Stromal cell of bone marrow (primary cell): ENCODE measurements at places on chromosomes 5 and 9.
A peak's percentile ranks its signal among the peaks of the same experiment; 100 is the strongest.

DNA sequence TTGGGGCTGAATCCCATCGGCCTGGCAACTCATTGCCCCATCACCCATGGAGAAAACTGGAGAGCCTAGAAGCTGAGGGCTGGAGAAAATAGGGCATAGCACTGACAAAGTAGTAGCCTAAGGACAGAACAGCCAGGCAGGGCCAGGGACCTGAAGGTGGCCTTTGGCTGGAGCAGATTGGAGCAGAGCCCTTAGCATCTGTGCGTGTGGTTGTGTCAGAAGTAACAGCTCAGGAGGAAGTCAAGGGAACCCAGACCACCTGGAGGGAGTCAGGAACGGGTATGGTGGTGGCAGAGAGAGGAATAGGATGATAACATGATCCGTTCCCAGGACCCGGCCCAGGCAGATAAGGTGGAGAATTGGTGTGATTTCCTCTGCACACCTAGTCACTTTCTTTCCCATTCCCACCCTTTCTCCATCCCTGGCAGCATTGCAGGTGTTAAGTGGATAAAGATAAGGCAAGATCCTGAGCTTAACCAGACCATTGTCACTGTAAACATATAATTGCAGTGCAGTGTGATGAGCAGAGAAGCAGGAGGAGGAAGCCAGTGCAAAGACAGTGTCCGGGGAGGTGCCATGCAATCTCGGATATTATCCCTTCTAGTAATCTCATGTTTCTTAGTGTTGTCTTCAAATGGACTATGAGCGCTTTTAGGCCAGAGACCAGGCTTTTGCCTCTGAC, 67.0 kb downstream of the NDFIP1 start:
- DNase-seq: no peak

- DNase-seq: no peak
These were observed 205.5 kb upstream of the EFNA5 start for GRCh38 chr5:107876261-107876660.

DNA sequence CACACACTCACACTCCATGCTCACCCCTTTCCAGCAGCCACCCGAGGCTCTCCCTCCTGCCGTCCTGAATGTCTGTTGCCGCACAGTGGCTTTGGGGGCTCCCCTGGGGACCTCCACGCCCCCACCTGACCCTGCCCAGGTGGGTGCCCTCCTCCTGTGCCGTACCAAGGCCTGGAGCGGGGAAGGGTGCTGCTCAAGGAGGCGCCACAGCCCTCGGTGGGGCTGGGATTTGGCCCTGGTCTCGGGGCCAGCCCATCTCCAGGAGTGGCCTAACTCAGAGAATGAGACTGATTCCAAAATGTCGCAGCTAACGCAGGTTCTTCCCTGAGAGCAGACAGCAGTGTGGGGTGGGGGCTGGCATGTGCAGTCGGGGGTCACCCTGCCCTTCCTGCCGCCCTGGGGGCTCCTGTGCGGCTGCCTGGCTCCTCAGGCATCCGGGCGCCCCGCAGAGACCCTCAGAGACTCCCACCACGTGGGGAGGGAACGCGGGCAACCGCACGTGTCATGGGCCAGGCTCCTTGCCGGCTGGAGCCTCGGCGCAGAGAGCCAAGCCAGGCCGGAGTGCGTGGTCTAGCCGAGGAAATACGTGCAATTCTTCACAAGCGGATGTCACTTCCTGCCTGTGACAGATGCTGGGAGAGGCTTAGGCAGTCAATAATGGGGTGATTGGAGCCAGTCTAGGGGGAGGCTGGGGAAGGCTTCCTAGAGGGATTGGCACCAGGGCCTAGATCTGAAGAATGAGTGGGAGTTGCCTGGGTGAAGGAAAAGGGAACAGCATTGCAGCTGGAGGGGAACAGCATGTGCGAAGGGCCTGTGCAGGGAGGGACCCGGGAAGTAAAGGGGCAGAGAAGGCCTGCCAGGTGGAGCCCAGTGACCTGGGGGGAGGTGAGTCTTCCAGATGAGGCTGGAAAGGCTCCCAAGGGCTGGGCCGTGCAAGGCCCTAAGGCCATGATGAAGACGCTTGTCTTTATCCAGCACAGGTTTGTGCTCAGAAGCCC, 44.1 kb downstream of the C9orf50 start:
- DNase-seq: no peak

- no peak for DNase-seq
These were observed 111.2 kb downstream of the ADAMTS2 start for GRCh38 chr5:179233909-179234562.

- no peak for DNase-seq
These were observed 35.0 kb upstream of the SEMA4D start for GRCh38 chr9:89532944-89533343.

DNA sequence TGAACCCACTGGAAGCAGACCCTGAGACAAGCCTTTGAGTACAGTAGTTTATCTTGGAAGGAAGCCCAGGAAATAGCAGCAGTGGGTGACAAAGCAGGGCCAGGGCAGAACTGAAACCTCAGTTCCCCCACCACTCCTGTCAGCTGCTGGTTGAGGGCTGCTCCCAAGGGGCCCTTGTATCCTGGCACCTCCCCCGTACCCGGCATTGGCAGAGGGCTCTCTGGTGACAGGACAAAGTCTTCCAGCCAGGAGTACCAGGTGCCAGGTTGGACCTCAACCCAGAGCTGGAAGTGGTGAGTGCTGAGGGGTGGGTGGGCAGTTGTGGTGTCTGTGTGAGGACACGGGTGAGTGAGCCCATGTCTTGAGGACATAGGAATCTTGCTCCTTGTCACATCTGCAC, 123.3 kb downstream of the PHF2 start:
- DNase-seq: no peak

- no peak for DNase-seq
These were observed 189.2 kb downstream of the PCSK1 start for GRCh38 chr5:96243862-96244261.

GRCh38 chr9:88781628-88782391, 209.5 kb upstream of the S1PR3 start:
- DNase-seq: no peak

- DNase-seq: no peak
These were observed 109.8 kb downstream of the GIN1 start for GRCh38 chr5:103010168-103010567.

GRCh38 chr5:32526810-32527209, 58.5 kb upstream of the SUB1 start:
- no peak for DNase-seq

DNA sequence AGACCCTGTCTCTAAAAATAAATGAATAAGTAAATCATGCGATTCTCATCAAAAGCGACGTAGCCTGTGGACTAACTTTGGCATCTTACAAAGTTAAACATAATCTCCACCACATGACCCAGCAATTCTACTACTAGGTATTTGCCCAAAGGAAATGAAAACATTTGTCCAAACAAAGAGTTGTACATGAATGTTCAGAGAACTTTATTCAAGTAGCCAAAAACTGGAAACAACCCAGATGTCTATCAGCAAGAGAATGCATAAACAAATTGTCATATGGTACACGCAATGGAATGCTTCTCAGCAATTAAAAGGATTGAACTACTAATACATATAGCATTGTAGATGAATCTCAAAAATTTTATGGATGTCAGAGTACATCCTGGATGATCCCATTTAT, 82.6 kb downstream of the ADRB2 start:
- no peak for DNase-seq

GRCh38 chr5:139137697-139138096, 60.5 kb downstream of the SIL1 start:
- no peak for DNase-seq

DNA sequence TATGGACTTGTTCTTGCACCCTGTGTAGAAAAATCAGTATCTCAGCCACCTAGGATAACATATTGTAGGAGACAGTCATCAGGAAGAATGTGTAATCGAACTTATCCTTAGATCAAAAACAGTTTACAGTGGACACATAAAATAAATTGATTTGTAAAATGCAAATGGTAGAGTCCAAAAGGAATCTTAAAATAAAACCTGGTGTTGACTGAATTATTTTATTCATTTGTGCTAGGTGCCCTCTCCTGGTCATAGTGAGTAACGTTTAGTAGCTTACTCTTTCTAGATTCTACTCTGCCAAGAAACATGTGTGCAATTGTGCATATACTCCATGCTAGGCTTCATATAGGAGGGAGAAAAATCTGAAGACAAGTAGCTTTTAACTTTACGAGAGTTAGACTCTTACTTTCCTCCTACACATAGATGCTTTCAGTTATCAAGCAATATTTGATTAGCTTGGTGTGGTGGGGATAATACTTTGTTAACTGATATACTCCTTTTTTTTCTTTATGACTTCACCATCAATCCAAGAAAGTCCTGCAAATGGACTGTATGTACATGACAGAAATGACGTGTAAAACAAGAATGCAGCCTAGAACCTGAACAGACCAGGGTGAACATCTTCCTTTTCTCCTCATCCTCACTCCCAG, 23.7 kb upstream of the LOX start:
- peak; percentile 51 for DNase-seq

DNA sequence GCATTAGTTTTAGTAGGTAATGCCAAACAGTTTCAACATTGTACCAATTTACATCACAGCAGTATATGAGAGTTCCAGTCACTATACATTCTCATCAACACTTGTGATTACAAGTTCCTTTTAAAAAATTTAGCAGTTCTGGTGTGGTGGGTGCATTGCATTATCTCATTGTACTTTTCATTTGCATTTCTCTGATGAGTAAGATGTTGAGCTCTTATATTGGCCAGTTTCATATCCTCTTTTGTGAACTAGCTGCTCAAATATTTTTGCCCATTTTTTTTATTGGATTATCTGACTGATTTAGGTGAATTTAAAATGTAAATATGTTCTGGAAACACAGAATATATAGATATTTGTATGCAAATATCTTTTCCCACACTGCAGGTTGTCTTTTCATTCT, 160.9 kb upstream of the NR3C1 start:
- no peak for DNase-seq

- DNase-seq: no peak
These were observed 50.8 kb upstream of the ZNF366 start for GRCh38 chr5:72558046-72558336.

DNA sequence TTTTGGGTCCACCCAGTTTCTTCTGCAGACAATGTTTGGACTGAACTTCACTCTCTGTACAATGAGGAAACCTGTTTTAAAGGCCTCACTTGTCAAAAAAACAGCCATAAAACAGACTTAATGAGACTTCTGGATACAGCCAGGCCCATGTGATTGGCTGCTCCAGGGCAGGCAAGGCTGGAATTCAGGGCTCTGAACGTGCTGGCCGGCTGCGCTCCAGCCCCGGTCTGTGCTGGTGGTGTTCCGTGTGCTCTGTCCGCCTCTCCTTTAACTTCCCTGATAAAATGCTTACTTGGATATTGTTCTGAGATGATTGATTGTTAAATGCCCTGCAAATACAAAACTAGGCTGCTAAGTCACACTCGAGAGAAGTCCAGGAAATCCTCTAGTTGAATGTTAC, 131.2 kb upstream of the KLF4 start:
- DNase-seq: no peak

DNA sequence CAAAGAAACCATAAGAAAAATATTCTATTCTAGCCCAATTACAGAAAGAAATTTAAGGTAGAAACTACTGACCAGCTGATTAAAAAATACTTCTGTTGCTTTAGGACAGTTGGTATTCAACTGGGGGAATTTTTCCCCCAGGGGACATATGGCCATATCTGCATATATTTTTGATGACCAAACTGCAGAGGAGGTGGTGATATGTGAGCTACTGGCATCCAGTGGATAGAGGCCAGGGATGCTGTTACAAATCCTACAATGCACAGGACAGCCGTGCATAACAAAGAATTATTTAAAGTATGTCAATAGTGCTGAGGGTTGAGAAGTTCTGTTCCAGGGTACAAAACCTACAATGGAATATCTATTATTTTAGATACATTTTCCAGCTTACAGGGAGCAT, 24.0 kb downstream of the ZFR start:
- DNase-seq: no peak

GRCh38 chr5:132663771-132664695, 6.1 kb downstream of the IL13 start:
- DNase-seq: no peak
